Stimulated activated memory B cell treated with anti-CD40 and anti-IgM and Interleukin-4, amounts not matched to agents 10 μg/mL and 1 μg/mL and 100 μg/mL, for 72 hours (primary cell): ENCODE measurements at places on chromosomes 7 and 10.

- no peak for ATAC-seq
These were observed 299.0 kb downstream of the MALRD1 start for GRCh38 chr10:19347621-19348020.

- ATAC-seq: no peak
These were observed 69.9 kb upstream of the NKX6-2 start for GRCh38 chr10:132855889-132856288.

DNA sequence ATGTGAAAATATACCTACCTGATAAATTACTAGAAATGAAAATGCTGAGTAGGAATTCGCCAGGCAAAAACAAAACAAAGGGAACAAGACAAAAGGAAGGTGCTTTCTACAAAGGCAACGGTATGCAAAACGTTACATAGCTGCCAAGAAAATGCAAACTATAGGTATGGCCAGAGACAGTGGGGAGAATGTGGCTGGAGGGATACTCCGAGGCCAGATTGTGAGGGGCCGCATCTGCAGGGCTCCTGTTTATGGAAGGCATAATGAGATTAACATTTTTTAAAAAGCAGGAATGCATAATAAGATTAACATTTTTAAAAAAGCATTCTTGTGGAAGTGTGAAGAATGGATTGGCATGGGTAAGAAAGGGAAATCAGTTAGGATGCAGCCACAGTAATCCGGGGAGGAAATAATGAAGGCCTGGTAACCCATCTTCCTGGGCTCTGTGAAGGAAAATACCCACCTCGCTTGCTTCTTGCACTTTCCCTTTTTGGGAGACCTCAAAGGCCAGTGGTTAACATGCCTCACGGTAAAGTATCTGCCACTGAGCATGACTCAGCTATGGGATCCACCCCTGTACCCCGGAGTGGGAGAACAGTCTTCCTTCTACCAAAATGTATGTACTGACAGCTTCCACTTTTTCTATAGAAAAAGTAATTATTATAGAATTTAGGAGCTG, 145.8 kb upstream of the LRRN3 start:
- no peak for ATAC-seq

GRCh38 chr7:131489881-131490280, 66.5 kb downstream of the PODXL start:
- ATAC-seq: no peak

DNA sequence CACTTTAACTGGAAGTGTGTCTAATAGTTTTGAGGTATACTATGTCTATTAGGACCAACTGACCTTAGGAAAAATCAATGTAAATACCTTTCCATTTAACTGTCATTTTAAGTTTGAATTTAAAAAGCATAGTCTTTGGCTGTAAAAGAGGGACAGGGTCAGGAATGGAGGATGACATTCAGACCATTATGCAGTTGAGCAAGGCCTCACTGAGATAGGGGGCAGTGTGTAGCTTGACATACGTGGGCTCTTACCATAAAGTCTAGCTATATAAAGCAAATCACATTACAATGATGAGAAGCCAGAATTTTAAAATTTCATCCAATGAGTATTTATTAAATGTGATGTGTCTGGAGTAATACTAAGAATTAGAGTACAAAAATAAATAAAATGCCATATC, 17.9 kb downstream of the PALS2 start:
- ATAC-seq: no peak

DNA sequence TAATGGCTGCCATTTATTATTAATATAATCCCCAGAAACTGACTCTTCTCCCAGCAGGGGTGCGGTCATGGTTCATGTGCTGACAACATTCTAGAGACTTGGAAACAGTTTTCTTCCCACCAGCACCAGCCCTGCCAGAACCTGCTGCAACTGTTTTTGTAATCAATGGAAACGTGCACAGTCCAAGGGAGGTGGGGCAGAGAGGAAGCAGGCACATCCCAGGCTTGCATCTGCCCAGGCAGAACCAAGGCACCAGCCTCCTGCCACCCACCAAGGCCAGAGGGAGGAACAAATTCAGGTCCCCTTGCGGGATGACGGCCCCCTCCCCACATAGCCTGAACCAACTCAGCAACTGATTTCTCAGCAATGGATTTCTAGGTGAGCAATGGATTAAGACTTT, 119.0 kb downstream of the OAT start:
- ATAC-seq: no peak

DNA sequence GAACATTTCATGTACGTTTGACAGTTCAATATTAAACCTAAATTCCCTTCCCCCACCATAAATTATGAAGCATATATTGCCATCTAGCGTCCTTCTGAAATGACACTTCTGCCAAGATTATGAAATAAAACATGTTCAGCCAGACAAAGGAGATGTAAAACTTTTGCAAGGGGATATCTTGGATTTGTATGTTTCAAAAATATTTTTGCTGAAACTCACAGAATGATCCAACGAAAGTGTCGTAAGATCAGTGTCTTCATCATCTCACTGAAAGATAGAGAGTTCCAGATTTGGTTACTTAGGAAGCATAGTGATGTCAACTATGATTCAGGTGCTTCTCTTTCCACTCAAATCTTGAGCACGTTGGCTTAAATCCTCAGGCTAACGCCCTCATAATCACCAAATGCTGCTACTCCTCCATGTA, 904.3 kb downstream of the XPNPEP1 start:
- ATAC-seq: no peak

DNA sequence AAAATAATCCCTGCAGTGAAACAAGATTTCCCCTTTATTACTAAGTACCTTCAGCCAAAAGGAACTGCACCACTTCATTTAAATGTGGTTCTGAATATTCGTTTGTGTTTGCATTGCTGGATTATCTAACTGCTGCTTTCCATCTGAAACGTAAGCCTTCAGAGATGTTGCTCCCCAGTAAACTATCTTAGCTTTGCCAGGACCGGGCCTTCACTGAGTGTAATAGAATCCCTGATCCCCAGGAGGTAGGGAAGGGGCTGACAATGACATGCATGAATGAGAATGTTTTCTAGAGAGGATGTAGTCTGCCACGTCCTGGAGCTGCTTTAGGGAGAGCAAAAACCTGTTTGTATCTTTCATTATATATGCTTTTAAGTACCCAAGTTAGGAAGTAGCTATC, 19.5 kb upstream of the INSYN2A start:
- ATAC-seq: no peak

GRCh38 chr7:85068799-85069198, 118.1 kb downstream of the SEMA3D start:
- no peak for ATAC-seq

- ATAC-seq: no peak
These were observed 68.4 kb upstream of the TMEM229A start for GRCh38 chr7:124101173-124101768.

- ATAC-seq: no peak
These were observed 13.2 kb upstream of the EN2 start for GRCh38 chr7:155444746-155445145.

- ATAC-seq: no peak
These were observed 110.9 kb downstream of the ADARB2 start for GRCh38 chr10:1626410-1626809.

- no peak for ATAC-seq
These were observed 4.9 kb downstream of the PILRA start for GRCh38 chr7:100378114-100378755.

DNA sequence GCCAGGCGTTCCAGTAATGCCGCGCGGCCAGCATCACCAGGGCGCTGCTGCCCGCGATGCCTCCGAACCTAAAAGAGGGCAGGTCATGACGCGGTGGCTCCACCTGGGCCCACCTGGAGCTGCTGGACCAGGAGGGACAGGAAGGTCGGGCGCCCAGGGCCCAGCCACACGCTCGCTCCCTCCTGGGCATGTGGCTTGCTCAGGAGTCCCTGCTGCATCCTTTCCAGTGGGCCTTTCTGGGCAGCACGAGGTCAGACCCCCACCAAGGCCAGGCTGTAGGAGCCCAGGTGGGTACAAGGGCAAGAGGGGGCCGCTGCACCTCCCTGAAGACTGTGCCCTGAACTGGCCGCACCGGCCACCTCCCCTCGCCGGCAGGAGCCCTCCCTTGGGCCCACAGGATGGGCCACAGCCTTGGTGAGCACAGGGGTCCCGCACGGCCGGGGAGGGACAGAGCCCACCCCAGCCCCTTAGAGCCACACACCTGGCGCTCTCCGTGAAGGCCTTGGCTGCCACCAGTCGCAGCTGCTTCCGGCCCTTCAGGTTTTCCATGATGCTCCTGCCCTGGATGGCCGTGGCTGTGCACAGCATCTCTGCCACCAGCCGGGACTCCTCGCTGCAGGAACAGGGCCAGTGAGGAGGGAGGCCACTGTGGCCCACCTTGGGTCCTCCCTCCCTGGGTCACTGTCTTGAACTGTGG, 43.2 kb downstream of the CFAP46 start:
- peak; percentile 29 for ATAC-seq

DNA sequence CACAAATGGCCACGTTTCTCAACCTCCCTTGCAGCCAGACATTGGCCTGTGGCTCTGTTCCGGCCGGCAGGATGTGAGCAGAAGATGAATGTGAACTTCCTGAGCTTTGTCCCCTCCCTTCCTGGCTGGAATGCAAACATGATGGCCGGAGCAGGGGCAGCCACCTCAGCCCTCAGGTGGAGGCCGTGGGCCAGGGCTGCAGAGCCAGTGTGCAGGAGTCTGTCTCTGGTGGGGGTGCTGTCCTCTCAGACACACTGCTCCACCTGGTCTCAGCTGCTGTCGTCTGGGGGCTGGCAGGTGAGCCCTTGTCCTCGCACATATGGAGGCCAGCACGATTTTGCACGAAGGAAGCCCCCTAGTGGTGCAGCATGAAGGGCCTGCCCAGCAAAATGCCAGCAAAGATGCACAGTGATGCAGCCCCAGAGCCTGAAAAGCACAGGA, 25.3 kb upstream of the PWWP2B start:
- ATAC-seq: no peak

DNA sequence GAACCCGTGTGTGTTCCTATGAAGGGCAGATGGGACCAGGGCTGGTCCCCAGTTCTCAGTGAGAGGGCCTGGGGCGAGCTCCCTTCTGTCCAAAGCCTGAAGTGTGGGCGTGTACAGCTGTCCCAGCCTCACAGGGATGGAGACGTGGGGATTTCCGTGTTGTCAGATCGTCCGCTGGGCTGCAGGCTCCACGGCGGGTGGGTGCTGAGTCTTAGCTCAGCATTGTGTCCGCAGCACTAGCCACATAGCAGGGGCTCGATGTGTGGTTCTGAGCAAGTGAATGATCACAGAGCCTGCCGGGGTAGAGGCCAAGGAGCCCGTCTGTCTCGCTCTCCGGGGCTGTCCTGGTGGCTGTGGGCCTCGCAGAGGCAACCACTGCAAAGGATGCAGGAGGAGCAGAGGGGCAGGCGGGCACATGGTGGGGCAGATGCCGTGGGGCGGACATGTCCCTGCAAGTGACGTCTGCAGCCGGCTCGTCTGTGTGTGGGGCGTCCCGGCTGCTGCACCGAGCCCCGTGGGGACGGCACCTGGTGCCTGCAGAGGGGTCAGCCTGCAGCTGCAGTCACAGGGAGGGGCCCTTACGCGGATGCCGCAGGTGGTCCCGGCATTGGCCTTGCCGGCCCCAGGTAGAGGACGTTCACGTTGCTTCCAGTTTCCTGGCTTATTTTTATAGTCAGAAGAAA, 30.9 kb downstream of the FAM20C start:
- ATAC-seq: no peak

GRCh38 chr10:130244928-130245495, 108.8 kb downstream of the GLRX3 start:
- no peak for ATAC-seq

- ATAC-seq: no peak
These were observed 210.8 kb upstream of the PFKP start for GRCh38 chr10:2856598-2856997.

DNA sequence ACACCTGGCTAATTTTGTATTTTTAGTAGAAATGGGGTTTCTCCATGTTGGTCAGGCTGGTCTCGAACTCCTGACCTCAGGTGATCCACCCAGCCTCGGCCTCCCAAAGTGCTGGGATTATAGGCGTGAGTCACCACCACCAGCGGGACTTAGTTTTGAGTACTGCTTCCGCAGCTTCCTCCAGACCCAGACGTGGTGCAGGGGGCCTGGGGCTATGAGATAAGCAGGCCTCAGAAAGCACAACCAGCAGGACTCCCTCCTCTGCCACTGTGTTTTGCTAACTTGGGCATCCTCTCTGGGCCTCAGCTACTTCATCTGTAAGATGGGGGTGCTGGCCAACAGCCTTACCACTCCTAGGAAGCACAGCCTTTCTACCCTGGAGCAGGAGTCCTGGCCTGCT, 37.8 kb downstream of the GOLGA7B start:
- ATAC-seq: no peak

- no peak for ATAC-seq
These were observed 302.2 kb downstream of the RPS24 start for GRCh38 chr10:78335691-78336401.

DNA sequence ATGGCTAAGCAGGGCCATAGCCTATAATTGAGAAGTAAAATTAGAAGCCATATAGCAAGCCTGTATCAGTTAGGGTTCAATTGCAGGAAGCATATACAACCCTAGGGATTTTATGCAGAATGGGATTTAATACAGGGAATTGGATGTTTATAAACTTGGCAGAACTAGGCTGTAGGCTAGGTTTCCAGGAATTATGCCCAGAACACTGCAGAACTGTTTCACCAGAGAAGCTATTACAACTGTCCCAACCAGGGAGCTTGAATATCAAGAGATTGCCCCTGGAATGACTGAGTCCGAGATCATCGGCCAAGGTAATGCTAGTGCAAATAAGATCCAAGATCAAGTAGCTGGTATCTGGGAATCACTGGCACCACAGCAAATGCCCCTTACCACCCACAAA, 64.0 kb downstream of the PRR15 start:
- ATAC-seq: no peak

DNA sequence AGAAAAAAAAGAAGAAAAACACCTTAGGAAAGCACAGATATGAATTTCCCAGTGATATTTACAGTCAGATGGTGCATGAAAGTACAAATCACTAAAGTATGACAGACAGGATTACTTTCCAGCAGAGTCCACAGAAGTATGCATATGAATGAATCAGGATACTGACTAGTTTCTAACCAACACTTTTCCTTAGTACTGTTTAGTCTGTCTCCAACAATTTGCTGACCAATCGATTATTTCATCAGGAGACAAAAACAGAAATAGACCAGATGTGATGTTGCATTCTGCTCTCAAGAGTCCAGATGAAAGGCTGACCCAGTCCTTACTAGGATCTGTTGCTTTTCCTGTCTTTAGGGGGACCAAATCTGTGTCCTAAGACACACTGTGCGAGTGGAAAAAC, 14.6 kb downstream of the SLC35B4 start:
- no peak for ATAC-seq

DNA sequence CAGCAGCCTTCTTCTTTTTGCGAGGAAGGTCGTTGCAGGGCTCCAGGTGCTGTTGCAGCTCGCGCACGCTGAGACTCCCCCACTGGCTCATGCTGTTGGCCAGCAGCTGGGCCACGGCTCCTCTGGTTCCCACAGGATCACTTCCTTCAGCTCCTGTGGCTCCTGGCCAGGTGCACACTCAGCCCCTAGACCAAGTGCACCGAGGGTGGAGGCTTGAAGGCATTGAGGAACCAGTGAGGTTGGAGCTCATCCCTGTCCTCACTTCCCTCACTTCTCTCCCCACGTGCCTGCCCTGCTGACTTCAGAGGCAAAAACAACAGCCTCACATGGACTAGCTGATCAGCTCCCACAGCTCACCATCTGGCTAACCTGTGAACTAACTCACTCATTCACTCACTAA, 46.2 kb upstream of the ADRB1 start:
- ATAC-seq: no peak

GRCh38 chr10:92712016-92712889, 22.5 kb downstream of the HHEX start:
- ATAC-seq: peak; percentile 89

GRCh38 chr10:42769673-42770072, 12.9 kb upstream of the BMS1 start:
- ATAC-seq: no peak

GRCh38 chr10:99654390-99655175, 4.7 kb upstream of the ENTPD7 start:
- no peak for ATAC-seq

GRCh38 chr7:22442882-22443369, 57.1 kb downstream of the STEAP1B start:
- no peak for ATAC-seq
